ENCODE measurements at places on chromosomes 4 and X.

GRCh38 chrX:124348182-124348581, 1.8 kb downstream of the SH2D1A start:
- no peak for DNase-seq

DNA sequence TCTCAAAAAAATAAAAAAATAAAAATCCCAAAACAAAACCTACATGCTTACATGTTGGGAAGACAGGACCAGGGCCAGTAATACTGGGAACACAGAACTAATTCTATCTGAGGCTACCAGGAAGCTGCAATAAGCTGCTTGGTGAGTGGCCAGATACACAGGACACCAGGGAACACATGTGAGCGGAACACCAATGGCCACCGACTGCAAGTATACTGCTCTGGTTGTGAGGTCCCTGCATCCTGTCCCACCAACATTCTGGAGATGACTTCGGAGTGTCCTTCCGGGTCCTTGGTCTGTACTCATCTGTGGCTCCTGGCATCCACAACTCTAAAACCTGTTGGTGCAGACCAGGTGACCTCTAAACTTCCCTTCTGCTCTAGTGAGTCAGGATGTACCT, 2.7 kb downstream of the TNIP2 start:
- DNase-seq: no peak

- no peak for DNase-seq
These were observed 22.6 kb downstream of the LAMP2 start for GRCh38 chrX:120446498-120446897.

DNA sequence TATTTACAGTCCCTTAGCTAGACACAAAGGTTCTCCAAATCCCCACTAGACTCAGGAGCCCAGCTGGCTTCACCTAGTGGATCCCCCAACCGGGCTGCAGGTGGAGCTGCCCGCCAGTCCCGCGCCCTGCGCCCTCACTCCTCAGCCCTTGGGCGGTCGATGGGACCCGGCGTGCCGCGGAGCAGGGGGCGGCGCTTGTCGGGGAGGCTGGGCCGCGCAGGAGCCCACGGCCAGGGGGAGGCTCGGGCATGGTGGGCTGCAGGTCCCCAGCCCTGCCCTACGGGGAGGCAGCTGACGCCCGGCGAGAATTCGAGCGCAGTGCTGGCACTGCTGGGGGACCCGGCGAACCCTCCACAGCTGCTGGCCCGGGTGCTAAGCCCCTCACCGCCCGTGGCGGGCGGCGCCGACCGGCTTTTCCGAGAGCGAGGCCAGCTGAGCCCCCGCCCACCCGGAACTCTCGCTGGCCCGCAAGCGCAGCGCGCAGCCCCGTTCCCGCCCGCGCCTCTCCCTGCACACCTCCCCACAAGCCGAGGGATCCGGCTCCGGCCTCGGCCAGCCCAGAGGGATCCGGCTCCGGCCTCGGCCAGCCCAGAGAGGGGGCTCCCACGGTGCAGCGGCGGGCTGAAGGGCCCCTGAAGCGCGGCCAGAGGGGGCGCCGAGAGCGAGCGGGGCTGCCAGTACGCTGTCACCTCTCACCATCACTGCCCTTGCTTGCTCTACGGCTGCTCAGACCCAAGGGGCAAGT, 39.4 kb downstream of the WFS1 start:
- DNase-seq: no peak

DNA sequence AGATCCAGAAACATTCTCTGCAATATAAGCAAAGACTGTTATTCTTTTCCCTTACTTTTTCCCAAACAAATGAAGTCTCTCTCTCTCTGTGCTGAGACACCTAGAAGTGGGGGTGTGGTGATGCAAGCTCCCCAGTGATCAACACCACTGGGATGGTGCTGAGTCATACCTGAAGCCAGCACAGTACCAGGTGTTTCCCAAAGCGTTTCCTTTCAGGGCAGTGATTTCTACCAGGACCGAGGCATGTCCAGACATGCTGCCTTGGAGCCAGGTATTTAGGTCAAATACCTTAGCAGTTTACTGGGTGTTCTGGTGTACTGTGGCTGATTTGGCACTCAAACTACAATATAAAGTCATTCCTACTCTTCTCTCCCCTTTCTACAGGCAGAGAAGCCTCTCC, 726.5 kb downstream of the FAM133A start:
- DNase-seq: peak; percentile 31

DNA sequence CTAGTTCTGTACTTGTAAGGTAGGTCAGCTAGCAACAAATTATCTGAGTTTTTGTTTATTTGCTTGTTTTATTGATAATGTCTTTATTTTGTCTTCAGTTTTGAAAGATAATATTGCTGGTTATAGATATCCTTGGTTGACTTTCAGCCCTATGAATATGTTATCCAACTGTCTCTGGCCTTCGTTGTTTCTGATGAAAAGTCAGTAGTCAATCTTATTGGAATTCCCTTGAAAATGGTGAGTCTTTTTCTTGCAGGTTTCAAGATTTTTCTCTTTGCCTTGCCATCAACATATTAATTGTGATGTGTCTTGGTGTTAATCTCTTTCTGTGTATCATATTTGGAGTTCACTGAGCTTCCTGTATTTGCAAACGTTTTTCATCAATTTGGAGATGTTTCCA, 113.1 kb upstream of the NEIL3 start:
- no peak for DNase-seq
